ENCODE measurements at places on chromosomes 1 and 21. TPM values are rescaled to one million over a fixed set of nuclear protein-coding genes. Genes with fewer than 3 reads are reported as not detected.

KRTAP7-1 gene
- not detected for total RNA-seq

BATF3 gene
- total RNA-seq = 20.1 TPM

ADAMTSL4 gene
- 79.6 TPM for total RNA-seq

FCRL3 gene
- total RNA-seq = 0.19 TPM

CNST gene
- 27.9 TPM for total RNA-seq

DMRTA2 gene
- total RNA-seq = not detected

SAMD13 gene
- total RNA-seq = 0.71 TPM

GNB1 gene
- 318 TPM for total RNA-seq

C4BPB gene
- 3.3 TPM for total RNA-seq

BARHL2 gene
- not detected for total RNA-seq

MROH7 gene
- 2.5 TPM for total RNA-seq

LCE3B gene
- not detected for total RNA-seq

BEND5 gene
- 5.8 TPM for total RNA-seq

CTH gene
- total RNA-seq = 0.76 TPM

RIPK4 gene
- 0.69 TPM for total RNA-seq

NOC2L gene
- 44.5 TPM for total RNA-seq

TRIM67 gene
- total RNA-seq = not detected

DCST1 gene
- not detected for total RNA-seq

ANKRD45 gene
- 0.42 TPM for total RNA-seq

ST6GALNAC5 gene
- total RNA-seq = 6.0 TPM

SPTA1 gene
- total RNA-seq = 0.62 TPM

PHLDA3 gene
- total RNA-seq = 55.0 TPM

CD48 gene
- 3.3 TPM for total RNA-seq

CACNA1S gene
- total RNA-seq = 0.05 TPM

GBP6 gene
- not detected for total RNA-seq

NR5A2 gene
- 3.1 TPM for total RNA-seq

Data from posterior vena cava (tissue), 2 donors.